PC-9 (cell line): ENCODE measurements at places on chromosomes 5 and 9.

DNA sequence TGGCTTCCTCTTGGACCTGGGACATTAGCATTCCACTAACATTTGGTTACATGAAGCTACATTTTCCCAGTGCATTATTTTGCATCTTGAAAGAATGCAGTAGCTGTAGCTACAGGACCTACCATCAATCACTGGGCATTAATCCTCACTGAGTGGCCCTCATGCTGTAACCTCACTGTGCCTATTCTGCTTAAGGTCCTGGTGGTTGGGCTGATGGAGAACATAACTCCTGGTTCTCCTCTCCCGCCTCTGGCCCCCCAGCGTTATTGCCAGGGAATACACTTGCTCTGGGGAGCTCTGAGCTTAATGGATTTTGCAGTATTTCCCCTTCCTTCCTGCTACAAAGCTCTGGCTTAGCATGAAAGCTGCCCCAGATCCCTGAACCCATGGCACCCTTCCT is 111.5 kb upstream of the EQTN start:
- DNase-seq: no peak

GRCh38 chr5:67960939-67961338 is 254.6 kb upstream of the PIK3R1 start:
- no peak for DNase-seq

GRCh38 chr5:30343707-30344106 is 849.8 kb upstream of the CDH6 start:
- DNase-seq: no peak

DNA sequence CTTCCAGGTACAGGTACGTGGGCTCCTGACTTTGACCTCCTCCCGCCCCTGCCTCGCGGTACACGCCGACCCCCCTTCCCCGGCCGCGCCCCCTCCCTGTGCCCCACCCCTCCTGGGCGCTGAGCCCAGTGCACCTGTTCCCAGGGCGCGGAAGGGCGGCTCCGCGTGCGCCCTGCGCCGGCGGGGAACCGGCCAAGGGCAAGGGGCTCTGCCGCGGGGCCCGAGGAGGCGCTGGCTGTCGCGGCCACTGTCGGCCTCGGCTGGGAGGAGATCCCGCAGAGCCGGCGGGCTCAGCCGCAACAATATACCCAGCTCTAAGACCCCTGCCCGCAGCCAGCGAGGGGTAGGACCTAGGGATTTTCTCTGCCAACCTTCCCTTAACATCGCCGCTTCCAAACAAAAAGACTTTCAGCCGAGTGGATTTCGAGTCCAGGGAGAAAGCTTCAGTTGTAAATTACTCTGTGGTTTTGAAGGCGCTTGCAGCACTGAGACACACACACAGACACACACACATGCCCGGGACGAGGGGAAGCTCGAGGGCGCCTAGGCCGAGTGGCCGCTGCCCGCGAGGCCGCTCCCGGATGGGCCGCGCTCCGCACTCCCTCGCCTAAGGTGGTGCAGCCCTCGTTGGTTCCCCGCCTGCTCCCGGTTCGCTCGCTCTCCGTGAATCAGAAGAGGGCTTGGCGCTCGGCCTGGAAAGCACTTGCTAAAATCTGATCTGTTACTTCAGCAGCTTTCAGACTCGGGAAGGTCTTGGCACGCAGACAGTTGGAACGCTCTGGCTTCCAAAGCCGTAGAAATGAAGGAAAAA is 1.2 kb downstream of the FGF18 start:
- DNase-seq: peak; percentile 23

DNA sequence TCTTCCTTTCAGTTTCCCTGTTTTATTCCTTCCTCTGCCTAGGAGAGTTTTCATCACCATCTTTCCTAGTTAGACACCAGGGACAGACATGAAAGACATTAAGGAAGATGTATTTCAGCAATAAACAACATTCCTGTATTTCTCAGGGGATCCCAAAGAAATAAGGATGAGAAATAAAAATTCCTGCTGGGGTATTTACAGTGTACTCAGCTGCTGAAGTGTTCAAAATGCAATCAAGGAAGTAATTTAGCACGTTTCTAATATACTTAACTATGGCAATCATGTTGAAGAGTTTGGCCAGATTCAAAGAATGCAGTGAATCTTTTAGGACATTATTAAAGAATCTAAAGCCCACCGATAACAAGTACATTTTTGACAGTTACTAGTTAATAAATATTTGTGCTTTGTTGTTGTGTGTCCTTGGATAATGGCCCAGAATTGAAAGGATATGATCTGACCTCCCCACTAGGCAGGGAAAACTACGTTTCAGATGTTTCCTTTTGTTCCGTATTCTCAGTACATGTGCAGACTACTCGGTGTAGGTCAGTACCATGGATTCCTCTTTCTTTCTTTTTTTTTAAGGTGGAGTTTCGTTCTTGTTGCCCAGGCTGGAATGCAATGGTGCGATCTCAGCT is 46.8 kb downstream of the INIP start:
- DNase-seq: no peak

DNA sequence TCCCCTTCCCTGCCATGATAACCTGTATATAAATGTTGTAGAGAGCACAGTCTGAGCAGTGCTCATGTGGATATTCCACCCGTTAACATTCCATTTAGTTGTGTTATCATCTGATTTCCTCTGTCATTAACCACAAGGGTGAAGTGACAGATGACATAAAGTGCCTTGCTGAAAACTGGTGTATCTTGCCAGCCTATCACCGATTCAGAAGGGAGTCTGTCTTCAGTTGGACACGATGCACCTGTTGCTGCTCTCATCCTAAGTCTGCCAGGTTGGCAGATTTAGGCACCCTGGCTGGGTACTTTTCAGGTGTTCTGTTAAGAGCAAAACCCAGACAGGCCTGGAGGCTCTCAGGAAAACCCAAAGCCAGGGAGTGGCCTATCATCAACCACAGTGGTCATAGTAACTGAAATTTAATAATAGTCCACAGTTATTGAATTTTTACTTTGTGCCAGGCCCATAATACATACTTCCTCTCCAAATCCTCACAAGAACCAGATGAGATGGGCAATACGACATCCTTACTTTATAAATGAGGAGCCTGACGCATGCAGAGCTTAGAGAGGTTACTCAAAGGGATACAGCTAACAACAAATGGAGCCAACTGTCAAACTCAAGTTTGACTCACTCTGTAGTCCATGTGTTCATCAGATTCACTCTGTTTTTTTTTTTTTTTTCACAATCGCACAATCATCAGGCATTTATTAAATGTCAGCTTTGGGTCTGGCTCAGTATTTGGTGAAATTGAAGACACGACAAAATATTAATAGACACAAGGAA is 100.7 kb upstream of the SPRY4 start:
- DNase-seq: no peak

DNA sequence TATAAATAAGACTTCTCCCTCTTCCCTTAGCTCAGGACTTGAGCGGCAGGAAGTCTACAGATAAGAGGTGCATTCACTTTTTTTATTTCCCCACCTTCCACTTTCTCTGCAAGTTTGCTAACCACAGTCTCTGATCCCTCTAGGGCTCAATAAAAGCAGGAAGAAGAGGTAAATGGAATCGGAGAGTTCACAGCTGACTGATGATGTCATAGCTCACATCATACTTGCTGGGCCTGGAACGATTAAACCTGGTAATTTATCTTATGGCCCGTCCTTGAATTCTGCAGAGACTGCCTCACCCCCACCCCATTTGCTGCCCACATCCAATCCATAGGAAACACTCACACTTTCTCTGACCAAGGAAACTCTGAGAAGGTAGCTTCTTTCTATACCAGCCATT is 62.9 kb downstream of the DRD1 start:
- DNase-seq: no peak

DNA sequence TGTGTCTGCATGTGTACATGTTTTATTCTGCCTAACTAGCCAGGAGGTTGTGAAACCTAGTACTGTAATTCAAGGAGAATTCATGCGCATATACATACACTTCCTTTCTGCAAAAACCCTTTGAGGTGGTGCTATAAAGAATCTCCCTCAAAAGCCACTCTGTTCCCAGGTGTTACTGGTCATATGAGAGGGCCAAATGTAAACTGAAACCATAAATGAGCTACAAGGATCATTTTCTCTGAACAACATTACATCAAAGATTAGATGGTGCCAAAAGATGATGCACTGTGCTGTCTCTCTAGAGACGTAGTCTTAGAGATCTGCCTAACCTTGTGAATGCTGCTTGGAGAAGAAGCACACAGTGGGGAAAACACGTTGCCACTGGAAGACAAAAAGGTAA is 15.7 kb downstream of the NREP start:
- DNase-seq: no peak

GRCh38 chr5:34913072-34913471 is 2.2 kb downstream of the RAD1 start:
- no peak for DNase-seq

DNA sequence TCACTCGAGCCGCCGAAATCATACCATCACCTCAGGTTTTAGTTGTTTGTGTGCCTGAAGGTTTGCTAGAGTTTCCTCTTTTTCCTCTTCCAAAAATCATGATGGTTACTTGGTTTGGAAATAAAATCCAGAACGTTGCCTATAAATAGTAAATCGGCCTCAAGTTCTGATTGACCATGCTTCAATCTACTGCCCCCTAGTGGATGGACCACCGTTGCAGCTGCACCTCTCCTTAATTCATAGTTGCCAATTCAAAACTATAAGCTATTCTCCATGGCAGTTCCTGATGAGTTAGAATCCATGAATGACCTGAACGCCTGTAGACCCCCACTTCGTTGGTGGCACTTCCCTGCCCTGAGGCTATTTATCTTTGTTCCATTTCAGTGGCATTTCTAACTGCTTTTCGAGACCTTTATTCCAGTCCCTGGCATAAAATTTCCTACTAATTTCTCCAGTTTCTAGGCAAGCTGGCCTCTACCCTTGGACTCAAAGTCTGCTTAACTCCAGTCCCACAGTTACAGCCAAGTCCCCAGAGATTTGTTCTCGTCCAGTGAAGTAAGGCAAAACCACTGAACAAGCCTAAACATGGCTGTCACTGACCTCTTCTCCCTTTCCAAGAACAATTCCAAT is 422.6 kb downstream of the EFNA5 start:
- DNase-seq: peak; percentile 52

- no peak for DNase-seq
Observed at GRCh38 chr9:110635589-110635988, 33.0 kb upstream of the MUSK start.

DNA sequence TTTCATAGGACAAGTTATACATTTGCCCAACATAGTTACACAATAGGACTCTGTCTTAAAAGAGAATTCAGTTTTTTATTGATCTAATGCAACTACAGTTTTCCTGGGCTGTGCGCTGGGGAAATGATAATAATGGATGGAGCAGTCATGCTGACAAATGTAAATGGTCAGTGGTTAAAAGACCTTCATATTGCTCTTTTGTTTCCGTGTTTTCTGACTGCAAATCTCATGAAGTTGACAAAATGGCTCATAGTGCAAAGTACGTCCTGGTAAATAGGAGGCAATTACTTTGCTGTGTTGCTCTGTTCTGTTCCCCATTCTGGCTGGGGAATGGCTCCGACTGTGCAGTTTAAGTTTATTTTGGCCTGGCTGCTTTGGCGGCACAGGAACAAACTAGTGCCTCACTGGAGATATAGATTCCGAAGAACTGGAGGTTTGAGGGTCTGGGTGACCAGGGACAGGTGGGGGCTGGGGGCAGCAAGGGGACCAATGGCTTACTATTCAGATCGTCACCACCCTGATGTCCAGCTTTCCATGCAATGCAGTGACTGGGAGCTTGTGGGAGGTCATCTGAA is 54.3 kb downstream of the PTTG1 start:
- no peak for DNase-seq

GRCh38 chr5:2529371-2530092 is 221.9 kb downstream of the IRX2 start:
- DNase-seq: no peak

DNA sequence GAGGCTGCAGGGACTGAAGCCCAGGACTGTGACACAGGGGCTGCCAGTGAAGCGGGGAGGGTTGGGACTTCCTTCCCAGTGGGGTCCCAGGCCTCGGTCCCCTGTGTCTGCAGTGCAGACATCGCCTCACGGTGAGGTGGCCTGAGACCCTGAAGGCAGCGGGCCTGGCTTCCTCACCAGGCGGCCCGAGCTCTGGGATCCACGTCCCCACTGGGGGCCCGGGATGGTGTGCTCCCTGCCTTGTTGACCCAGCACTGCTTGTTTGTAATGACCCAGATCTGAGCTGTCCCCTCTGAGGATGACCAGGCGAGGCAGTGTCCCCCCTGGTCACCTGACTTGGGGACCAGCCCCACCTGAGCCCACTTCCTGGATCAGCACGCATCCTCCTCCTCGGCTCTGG is 53.1 kb downstream of the COL5A1 start:
- DNase-seq: no peak

DNA sequence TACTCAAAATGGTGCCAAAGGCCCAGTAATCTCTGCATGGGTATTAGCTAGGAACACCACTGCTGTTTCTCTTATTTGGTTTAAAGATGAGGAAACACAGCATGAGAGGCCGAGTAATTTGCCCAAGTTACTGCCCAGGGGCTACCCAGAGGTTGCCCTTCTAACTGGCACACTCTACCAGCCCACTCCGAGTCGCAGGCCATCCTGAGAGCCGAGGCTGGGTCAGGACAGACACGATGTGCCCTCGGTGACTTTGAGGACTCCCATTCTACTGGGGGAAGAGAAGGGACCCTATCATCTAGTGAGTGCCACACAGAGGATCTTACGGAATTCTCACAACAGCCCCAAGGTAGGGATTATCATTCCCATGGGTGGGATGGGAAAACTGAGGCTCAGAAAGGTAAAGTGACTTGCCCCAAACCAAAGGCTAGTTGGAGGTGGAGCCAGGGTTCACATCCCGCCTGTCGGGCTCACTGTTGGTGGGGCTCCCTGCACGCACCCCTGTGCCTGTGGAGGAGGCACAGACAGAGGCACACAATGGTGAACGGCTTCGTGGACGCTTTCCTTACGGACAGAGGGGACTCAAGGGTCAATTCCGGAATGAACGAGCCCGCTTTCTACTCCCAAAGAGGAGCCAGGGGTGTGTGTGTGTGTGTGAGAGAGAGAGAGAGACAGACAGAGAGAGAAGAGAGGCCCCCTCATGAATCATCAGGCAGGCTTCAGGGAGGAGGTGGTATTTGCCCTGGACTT is 225.0 kb downstream of the MELK start:
- DNase-seq: no peak

DNA sequence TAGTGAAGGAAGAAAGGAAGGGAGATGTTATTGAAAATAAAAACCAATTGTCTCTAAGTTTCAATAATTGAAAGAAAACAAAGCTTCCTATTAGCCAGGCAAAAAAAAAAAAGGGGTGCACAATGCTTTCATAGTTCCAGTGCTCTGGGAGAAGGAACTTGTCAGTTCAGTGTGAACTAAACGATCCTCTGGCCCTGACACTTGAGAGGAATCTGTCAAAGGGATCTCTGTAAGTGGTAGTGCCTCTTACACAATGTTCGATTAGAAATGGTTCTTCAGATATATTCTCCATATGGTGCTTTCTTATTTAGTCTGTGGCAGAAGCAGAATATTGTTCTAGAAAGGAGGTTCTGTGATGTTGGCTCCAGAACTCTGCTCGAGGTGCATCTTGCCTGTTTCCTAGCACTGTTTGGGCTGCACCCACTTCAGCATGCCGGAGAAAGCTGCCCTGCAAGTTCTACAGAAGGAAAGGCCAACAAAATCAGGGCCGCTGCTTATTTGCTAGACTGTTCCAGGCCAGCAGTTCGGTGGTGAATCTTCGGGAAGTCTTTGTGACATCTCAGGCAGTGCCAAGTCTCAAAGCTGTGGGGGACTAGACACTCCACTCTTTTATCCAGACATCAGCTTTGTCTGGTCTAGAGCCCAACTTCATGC is 90.9 kb downstream of the PIK3R1 start:
- no peak for DNase-seq

- no peak for DNase-seq
Observed at GRCh38 chr9:27125936-27126335, 16.9 kb downstream of the TEK start.

GRCh38 chr9:84305497-84306131 is 34.9 kb downstream of the SLC28A3 start:
- no peak for DNase-seq
